ENCODE measurements at places on chromosomes 7 and 10.

DNA sequence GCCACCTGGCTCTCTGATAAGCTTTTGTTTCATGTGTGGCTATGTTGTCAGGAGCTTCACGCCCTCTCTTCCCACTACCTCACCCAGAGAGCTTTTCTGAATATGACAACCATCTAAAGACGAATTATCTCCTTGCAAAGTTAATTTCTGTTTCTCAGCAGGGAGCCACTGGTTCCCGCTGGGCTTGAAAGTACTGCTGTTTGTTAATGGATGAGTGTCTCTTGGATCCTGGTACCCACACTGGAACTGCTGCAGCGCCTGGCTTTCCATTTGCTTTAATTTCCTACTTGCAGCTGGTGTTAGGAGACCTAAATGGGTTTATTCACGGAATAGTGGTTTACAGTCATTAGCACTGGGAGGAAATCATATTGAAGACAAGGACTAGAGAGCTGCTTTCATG is 267.9 kb upstream of the LRGUK start:
- DNase-seq, result no peak

DNA sequence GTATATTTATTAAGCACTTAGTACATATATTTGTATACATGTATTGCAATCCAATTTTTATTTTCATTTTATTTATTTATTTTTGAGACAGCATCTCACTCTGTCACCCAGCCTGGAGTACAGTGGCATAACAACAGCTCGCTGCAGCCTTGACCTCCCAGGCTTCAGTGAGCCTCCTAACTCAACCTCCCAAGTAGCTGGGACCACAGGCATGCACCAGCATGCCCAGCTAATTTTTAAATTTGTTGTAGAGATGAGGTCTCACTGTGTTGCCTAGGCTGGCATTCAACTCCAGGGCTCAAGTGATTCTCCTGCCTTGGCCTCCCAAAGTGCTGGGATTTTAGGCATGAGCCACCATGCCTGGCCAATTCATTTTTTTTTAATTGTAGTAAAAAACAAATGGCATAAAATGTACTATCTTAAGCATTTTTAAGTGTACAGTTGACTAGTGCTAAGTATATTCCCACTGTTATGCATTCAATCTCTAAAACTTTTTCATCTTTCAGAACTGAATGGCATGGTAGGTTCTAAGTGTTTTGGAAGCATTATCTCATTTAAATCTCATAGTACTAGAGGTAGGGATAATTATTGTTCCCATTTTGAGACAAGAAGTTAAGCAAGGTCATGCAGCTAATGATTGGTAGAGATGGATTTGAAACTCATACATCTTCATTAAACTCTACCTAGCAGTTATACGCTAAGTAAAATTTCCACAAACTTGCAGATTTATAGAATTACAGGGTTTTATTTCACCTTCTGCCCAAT is 264.0 kb upstream of the NFE2L3 start:
- no peak for DNase-seq

DNA sequence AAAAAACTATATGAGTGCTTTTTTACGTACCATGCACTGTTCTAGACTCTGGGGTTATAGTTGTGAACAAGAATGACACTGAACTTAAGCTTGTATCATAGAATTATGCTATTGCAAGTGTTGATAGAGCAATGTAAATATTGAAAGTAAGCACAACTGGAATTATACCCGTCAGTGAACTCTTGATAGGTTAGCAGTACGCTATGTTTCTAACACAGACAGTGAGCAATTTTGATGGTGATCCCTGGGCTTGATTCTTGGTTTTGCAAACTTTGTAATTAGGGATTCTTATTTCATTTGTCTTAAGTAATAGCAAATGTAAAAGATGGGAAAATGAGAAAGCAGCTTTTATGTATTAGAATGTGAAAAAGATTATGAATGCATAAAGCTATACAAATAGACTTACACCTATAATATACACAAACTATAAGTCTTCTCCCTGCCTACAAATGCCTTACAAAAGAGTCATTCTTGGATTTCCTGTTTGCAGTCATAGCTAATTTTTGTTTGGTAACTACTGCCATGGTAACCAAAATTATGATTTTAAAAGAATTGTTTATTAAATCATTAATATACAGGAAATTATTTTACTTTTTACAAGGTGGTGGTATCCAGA is 6.7 kb downstream of the TES start:
- DNase-seq, result no peak

DNA sequence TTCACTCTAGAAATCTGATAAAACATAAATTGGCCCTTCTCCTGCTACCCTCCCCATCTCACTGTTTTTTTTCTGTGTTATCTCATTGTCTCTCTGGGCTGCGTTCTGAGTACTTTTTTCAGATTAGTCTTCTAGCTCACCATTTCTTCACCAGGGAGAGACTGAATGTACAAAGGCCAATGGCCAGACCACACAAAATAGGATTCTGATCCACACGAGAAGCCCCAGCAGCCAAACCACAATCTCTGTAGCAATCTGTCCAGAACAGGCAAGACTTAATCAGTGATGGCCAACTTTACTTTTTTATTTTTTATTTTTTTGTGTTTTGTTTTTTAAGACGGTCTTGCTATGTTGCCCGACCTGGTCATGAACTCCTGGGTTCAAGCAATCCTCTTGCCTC is 55.9 kb upstream of the PAPSS2 start:
- no peak for DNase-seq

- DNase-seq, result no peak
Observed at GRCh38 chr7:98056580-98056979, 50.1 kb upstream of the LMTK2 start.
